ENCODE measurements at places on chromosomes 12 and 14.
A peak's percentile ranks its signal among the peaks of the same experiment; 100 is the strongest.

- H3K27me3 ChIP-seq: no peaks in the 10 kb centered on the region
- no peak for DNase-seq
- peaks cover 74% of the 10 kb centered on the region for H3K36me3 ChIP-seq
- H3K4me3 ChIP-seq: no peak overlapping the region
- no peak overlapping the region for H3K27ac ChIP-seq
These were observed 31.1 kb downstream of the ELK3 start for GRCh38 chr12:96225044-96225855.

DNA sequence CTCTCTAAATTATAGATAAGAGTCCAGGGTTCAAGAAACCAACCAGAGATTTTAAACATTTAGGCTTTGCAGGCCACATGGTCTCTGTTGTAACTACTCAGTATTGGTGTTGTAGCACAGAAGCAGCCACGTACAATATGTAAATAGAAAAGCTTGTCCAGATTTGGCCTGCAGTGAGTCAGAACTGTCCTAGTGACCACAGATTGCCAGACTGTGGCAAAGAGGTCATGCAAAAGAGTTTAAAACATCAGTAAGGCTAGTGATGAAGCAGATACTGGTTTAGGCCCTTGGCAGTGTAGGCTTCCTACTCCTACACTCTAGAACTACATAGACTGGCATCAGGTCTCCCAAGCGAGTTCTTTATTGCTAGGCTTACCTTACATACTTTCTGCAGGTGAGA, 117.6 kb upstream of the GARIN6 start:
- no peak overlapping the region for H3K27ac ChIP-seq
- H3K36me3 ChIP-seq: no peaks in the 10 kb centered on the region
- H3K27me3 ChIP-seq: no peaks in the 10 kb centered on the region
- no peaks in the 10 kb centered on the region for H3K4me1 ChIP-seq
- H3K4me3 ChIP-seq: no peak overlapping the region
- DNase-seq: no peak

GRCh38 chr12:62248873-62249272, 11.3 kb upstream of the USP15 start:
- H3K27ac ChIP-seq: no peak overlapping the region
- DNase-seq: no peak
- peaks cover 9% of the 10 kb centered on the region for H3K4me1 ChIP-seq
- no peak overlapping the region for H3K4me3 ChIP-seq
- no peaks in the 10 kb centered on the region for H3K36me3 ChIP-seq

- H3K4me1 ChIP-seq: no peaks in the 10 kb centered on the region
- DNase-seq: no peak
- H3K27me3 ChIP-seq: no peaks in the 10 kb centered on the region
- H3K27ac ChIP-seq: no peak overlapping the region
- H3K4me3 ChIP-seq: no peak overlapping the region
These were observed 157.5 kb downstream of the TMTC3 start for GRCh38 chr12:88299567-88300101.

- H3K27me3 ChIP-seq: no peaks in the 10 kb centered on the region
- H3K4me3 ChIP-seq: peak overlapping the region; percentile 83
- H3K27ac ChIP-seq: peak overlapping the region; percentile 41
- peak; percentile 74 for DNase-seq
- H3K4me1 ChIP-seq: peaks cover 63% of the 10 kb centered on the region
- H3K36me3 ChIP-seq: no peaks in the 10 kb centered on the region
These were observed 6.4 kb upstream of the ZNF385A start for GRCh38 chr12:54390668-54391551.

GRCh38 chr14:52950410-52950897, 396 bp downstream of the FERMT2 start:
- no peak overlapping the region for H3K27ac ChIP-seq
- H3K4me1 ChIP-seq: peaks cover 21% of the 10 kb centered on the region
- peak; percentile 25 for DNase-seq
- H3K36me3 ChIP-seq: no peaks in the 10 kb centered on the region
- H3K4me3 ChIP-seq: peak overlapping the region; percentile 84

DNA sequence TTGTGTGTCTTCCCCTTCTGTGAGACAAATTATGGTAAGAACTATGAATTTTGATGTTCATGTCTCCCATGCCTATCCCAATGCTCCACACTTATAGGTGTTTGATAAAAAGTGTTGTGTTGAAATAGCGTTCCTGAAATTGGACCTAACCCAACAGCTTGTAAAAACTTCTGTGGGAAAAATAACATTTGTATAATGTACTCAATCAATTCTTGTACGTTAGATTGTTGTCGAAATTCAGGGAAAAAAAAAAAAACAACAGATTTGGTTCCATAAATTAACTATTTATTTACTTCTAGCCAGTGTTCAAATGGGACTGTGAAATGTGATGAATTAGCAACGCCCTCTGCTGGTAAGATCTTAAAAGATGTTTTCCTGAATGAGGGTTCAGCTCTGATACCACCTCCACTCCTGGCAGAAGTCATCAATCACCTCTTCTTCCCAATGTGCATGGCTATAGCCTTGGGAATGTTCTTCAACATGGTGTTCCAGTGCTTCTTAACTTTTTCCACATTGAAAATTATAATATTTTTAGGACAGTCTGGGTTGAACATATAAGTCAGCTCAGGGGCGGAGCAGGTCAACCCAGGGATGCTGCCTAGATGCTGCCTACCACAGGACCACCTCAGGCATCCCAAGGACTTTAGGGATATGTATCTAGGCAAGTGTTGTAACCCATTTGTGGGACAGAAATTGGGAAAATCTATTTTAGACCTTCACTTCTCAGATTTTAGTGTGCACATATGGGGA, 170.6 kb downstream of the OTOGL start:
- H3K27me3 ChIP-seq: peaks cover 2% of the 10 kb centered on the region
- no peaks in the 10 kb centered on the region for H3K36me3 ChIP-seq
- DNase-seq: no peak

DNA sequence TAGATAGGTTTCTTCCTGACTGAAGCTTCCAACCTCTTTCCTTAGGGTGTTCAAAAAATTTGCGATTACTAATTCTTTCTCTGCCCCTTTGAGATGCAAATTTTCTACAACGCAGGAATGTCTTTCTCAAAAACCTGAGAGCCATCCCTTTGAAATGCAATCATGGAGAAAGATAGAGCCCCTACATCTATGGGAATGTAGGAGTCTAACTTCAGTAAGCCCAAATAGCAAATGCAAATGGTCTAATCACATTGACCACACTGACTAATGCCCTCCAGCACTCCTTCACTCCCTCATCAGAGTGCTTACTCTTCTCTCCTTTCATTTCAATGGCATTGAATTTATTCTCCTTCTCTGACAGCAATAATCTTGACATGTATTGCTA, 107.1 kb downstream of the SLC6A15 start:
- no peak overlapping the region for H3K27ac ChIP-seq
- no peaks in the 10 kb centered on the region for H3K4me1 ChIP-seq

- H3K36me3 ChIP-seq: no peaks in the 10 kb centered on the region
- DNase-seq: no peak
- H3K27me3 ChIP-seq: no peaks in the 10 kb centered on the region
- H3K27ac ChIP-seq: no peak overlapping the region
- H3K4me1 ChIP-seq: no peaks in the 10 kb centered on the region
- H3K4me3 ChIP-seq: no peak overlapping the region
These were observed 129.6 kb downstream of the PAPOLA start for GRCh38 chr14:96631621-96632362.

- no peaks in the 10 kb centered on the region for H3K27me3 ChIP-seq
- H3K4me3 ChIP-seq: peak overlapping the region; percentile 64
- no peaks in the 10 kb centered on the region for H3K36me3 ChIP-seq
- H3K4me1 ChIP-seq: peaks cover 32% of the 10 kb centered on the region
- DNase-seq: no peak
- H3K27ac ChIP-seq: peak overlapping the region; percentile 43
These were observed 5.5 kb upstream of the SCARB1 start for GRCh38 chr12:124869059-124869665.

DNA sequence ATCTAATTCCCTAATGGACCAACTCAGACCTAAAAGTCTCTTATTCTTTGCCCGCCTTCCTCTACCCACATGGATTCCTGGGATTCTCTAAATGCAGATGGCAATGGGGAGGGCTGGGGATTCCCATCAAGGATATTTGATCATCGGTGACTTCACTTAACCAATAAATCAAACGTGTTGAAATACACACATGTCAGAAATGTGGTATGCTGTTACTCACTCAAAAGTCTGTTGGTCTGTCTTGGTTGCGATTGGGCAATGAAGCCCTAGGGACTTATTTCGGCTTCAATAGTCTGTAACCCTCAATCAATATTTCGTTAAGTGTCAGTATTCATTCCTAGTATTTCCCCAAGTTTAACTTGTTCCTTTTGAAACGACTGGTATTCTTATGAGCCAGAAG, 117.2 kb upstream of the DIO3 start:
- H3K27me3 ChIP-seq: peaks cover 10% of the 10 kb centered on the region
- H3K4me1 ChIP-seq: no peaks in the 10 kb centered on the region
- H3K27ac ChIP-seq: no peak overlapping the region
- no peaks in the 10 kb centered on the region for H3K36me3 ChIP-seq
- H3K4me3 ChIP-seq: no peak overlapping the region

DNA sequence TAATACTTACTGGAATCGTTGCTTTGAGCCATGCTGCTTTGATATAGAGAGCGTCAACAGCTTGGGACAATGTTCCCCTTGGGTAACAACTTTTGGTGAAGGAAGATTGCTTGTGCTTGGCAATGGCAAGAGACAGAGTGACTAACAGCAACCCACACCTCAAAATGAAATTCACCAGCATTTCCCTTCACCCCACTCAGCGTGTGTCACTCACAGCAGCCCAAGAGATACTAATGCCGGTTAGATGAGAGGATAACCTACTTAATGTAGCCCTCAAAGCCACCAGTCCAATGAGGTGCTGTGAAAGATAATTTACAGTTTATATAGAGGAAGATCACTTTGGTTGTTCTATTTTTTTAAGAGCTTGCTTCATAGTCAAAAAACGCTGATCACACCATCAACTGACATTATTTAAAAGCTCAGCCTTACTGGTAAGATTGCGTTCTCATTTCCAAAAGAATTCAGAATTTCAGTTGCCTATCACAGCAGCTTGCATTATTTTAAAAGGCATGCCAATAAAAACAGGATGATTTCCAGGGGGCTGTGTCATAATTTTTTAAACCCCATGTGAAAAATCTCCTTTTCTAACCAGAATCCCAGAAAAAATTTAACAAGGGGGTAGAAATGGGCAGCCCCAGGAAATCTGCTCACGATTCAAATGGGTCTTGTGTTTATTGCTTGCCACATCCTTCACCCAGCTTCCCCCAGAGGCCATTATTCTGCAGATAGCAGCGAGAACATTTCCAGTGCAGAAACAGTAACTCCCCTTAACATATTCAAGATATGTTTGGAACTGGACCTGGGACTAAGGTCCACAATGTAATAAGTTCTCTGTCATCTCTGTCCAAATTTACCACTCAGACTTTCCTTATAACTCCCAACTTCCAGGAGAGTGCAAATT, at the start of gene IL26:
Gene IL26, minus strand, starts transcription at position 235 of the 901 bp plus-strand sequence. Its CDS starts 54 bp downstream, at position 181.
- H3K27ac ChIP-seq: no peak within 1 kb of the TSS
- H3K27me3 ChIP-seq: peaks cover 3% of the 10 kb centered on the region
- H3K36me3 ChIP-seq: no peaks in the 10 kb centered on the region
- H3K4me3 ChIP-seq: no peak within 1 kb of the TSS

DNA sequence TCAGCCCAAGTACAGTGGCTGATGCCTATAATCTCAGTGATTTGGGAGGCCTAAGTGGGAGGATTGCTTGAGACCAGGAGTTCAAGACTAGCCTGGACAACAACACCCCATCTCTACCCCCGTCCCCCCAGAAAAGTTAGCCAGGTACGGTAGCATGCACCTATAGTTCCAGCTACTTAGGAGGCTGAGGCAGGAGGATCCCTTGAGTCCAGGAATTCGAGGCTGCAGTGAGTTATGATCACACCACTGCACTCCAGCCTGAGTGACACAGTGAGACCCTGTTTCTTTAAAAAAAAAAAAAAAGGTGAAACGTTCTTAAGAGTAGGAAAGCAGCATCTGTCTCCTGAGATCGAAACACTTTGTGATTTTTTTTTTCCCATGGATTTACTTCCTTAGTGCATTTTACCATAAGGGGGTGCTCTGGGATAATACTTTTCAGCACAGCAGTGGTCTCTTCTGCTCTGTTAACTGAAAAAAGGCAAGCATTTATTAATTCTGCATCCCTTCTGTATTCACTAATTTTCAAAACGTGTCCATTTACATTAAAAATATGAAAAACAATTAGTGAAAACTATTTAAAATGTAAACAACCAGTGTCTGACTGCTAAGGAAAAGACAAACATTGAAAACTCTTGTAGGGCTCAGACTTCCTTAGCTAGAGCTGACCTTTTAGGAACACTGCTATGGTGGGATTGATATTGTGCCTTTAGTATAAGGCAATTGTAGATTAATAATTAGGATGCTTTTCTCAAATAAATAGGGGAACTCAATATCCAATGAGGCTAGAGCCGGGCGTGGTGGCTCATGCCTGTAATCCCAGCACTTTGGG, 31.2 kb upstream of the USP44 start:
- no peak overlapping the region for H3K27ac ChIP-seq
- H3K36me3 ChIP-seq: no peaks in the 10 kb centered on the region
- no peak for DNase-seq
- peaks cover 6% of the 10 kb centered on the region for H3K27me3 ChIP-seq
- no peak overlapping the region for H3K4me3 ChIP-seq

GRCh38 chr12:121776190-121777098, 17.0 kb downstream of the RHOF start:
- peak; percentile 86 for DNase-seq
- H3K4me1 ChIP-seq: peaks cover 35% of the 10 kb centered on the region
- peaks cover 29% of the 10 kb centered on the region for H3K36me3 ChIP-seq

- no peaks in the 10 kb centered on the region for H3K4me1 ChIP-seq
- H3K4me3 ChIP-seq: no peak overlapping the region
These were observed 154.8 kb downstream of the PTCSC3 start for GRCh38 chr14:36021591-36022320.

GRCh38 chr12:18823461-18823860, 85.5 kb downstream of the CAPZA3 start:
- H3K4me3 ChIP-seq: no peak overlapping the region
- no peaks in the 10 kb centered on the region for H3K36me3 ChIP-seq
- no peak for DNase-seq

All from activated B cell treated with CpG ODN at 0.5 μM for 24 hours (primary cell).